Central memory CD8-positive, alpha-beta T cell (primary cell): ENCODE measurements at places on chromosomes 16 and 17.
A peak's percentile ranks its signal among the peaks of the same experiment; 100 is the strongest.

- no peaks in the 10 kb centered on the region for H3K36me3 ChIP-seq
- no peak overlapping the region for H3K4me3 ChIP-seq
- H3K27ac ChIP-seq, result no peak overlapping the region
- no peaks in the 10 kb centered on the region for H3K27me3 ChIP-seq
- H3K4me1 ChIP-seq, result no peaks in the 10 kb centered on the region
- no peak for DNase-seq
Measured at GRCh38 chr17:37067555-37068111, 118.9 kb downstream of the AATF start.

- H3K4me1 ChIP-seq, result peaks cover 15% of the 10 kb centered on the region
- H3K4me3 ChIP-seq, result no peak overlapping the region
- peaks cover 4% of the 10 kb centered on the region for H3K36me3 ChIP-seq
Measured at GRCh38 chr16:66483689-66484452, 56.8 kb downstream of the BEAN1 start.

DNA sequence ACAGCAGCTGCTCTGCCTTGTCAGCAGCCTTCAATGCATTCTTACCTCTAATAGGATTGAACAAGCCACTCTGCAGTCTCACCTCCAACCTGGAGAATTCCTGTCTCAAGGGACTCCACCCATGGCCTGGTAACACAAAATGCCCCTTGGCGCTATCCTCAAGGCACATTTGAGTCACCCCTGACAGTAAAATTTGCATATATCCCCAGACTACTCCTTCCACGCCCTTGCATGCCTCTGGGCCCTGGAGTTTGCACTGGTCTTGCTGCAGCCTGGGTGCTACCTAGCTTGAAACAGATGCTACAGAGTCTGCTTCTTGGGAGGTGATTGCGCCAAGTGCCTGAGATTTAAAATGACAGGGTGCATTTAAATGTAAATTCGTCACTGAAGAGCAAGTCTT is 391.4 kb upstream of the MAF start:
- peaks cover 68% of the 10 kb centered on the region for H3K27me3 ChIP-seq
- no peak for DNase-seq
- no peak overlapping the region for H3K27ac ChIP-seq
- H3K4me3 ChIP-seq, result no peak overlapping the region

- H3K4me3 ChIP-seq, result no peak overlapping the region
- H3K27ac ChIP-seq, result no peak overlapping the region
- H3K4me1 ChIP-seq, result peaks cover 13% of the 10 kb centered on the region
- peaks cover 1% of the 10 kb centered on the region for H3K36me3 ChIP-seq
- DNase-seq, result no peak
- H3K27me3 ChIP-seq, result no peaks in the 10 kb centered on the region
Measured at GRCh38 chr16:2691491-2692248, 9.3 kb downstream of the KCTD5 start.

GRCh38 chr16:19959736-19960135 is 75.1 kb upstream of the GPRC5B start:
- DNase-seq, result no peak
- H3K4me1 ChIP-seq, result no peaks in the 10 kb centered on the region
- no peaks in the 10 kb centered on the region for H3K36me3 ChIP-seq
- peaks cover 19% of the 10 kb centered on the region for H3K27me3 ChIP-seq
- H3K27ac ChIP-seq, result no peak overlapping the region
- no peak overlapping the region for H3K4me3 ChIP-seq

- H3K27ac ChIP-seq, result peak overlapping the region; percentile 80
- H3K36me3 ChIP-seq, result peaks cover 19% of the 10 kb centered on the region
- peak; percentile 50 for DNase-seq
- H3K4me1 ChIP-seq, result peaks cover 69% of the 10 kb centered on the region
Measured at GRCh38 chr17:77373299-77374169, 232.8 kb downstream of the SEC14L1 start.

- no peaks in the 10 kb centered on the region for H3K27me3 ChIP-seq
- DNase-seq, result no peak
- H3K36me3 ChIP-seq, result peaks cover 2% of the 10 kb centered on the region
- no peak overlapping the region for H3K4me3 ChIP-seq
Measured at GRCh38 chr17:66423056-66423955, 120.9 kb downstream of the PRKCA start.

GRCh38 chr16:88208112-88208511 is 174.6 kb upstream of the ZNF469 start:
- no peaks in the 10 kb centered on the region for H3K4me1 ChIP-seq
- no peaks in the 10 kb centered on the region for H3K36me3 ChIP-seq
- H3K27me3 ChIP-seq, result peaks cover 2% of the 10 kb centered on the region

- no peaks in the 10 kb centered on the region for H3K27me3 ChIP-seq
- H3K4me3 ChIP-seq, result no peak overlapping the region
- no peaks in the 10 kb centered on the region for H3K36me3 ChIP-seq
- H3K4me1 ChIP-seq, result no peaks in the 10 kb centered on the region
- H3K27ac ChIP-seq, result no peak overlapping the region
Measured at GRCh38 chr16:6605490-6605889, 727.2 kb upstream of the RBFOX1 start.

DNA sequence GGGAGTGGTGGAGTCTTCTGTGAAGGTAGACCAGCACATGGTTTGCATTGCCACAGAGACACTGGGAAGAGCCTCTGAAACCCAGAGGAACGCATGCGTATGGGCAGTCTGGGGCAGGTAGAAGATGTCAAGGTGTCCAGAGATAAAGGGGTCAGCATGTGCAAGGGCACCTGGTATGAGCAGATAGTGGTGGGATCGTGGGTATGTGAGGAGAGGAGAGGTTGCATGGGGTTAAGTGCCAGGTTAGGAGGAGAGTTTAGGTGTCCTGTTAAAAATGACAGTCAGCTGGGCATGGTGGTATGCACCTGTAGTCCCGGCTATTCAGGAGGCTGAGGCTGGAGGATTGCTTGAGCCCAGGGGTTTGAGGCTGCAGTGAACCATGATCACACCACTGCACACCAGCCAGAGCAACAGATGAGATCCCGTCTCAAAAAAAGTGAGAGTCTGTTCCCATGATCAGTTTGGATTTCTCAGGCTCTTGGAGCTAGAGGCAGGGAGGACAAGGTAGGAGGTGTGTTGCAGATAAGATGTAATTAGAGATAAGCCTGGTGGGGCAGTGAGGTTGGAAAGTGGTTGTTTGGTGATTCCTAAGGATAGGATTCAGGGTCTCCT is 3.0 kb downstream of the PYCARD start:
- DNase-seq, result no peak
- peaks cover 55% of the 10 kb centered on the region for H3K4me1 ChIP-seq
- peaks cover 54% of the 10 kb centered on the region for H3K36me3 ChIP-seq
- H3K27ac ChIP-seq, result peak overlapping the region; percentile 0
- H3K27me3 ChIP-seq, result no peaks in the 10 kb centered on the region

DNA sequence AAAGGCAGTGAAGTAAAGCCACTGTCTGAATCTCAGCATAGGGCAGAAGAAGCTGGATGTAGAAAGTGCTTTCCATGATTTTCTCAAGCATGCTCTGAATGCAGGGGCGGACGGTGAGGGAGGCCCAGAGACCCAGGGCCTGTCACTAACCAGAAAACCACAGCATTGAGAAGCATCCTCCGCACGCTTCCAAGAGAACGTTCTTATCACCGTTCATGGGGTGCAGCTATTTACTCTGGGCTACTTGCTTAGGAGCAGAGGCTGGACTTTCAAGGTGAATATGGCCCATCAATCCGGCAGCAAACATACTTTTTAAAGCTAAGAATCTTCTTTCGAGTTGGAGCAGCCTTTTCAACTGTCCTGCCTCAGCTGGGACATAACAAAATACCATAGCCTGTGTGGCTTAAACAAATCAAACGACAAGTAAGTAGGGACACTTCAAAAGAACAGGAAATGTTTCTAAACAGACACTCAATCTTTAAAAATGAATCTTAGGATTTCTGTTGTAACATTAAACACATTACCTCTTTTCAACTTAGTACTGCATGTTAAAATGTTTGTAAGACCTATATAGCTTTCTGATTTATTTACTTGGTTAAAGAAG is 46.5 kb upstream of the CDRT4 start:
- H3K4me3 ChIP-seq, result no peak overlapping the region
- H3K27ac ChIP-seq, result no peak overlapping the region
- DNase-seq, result no peak
- H3K36me3 ChIP-seq, result peaks cover 6% of the 10 kb centered on the region
- no peaks in the 10 kb centered on the region for H3K27me3 ChIP-seq

GRCh38 chr17:82177761-82178498 is 34.7 kb downstream of the CCDC57 start:
- no peaks in the 10 kb centered on the region for H3K27me3 ChIP-seq
- H3K4me1 ChIP-seq, result no peaks in the 10 kb centered on the region
- no peak overlapping the region for H3K4me3 ChIP-seq

DNA sequence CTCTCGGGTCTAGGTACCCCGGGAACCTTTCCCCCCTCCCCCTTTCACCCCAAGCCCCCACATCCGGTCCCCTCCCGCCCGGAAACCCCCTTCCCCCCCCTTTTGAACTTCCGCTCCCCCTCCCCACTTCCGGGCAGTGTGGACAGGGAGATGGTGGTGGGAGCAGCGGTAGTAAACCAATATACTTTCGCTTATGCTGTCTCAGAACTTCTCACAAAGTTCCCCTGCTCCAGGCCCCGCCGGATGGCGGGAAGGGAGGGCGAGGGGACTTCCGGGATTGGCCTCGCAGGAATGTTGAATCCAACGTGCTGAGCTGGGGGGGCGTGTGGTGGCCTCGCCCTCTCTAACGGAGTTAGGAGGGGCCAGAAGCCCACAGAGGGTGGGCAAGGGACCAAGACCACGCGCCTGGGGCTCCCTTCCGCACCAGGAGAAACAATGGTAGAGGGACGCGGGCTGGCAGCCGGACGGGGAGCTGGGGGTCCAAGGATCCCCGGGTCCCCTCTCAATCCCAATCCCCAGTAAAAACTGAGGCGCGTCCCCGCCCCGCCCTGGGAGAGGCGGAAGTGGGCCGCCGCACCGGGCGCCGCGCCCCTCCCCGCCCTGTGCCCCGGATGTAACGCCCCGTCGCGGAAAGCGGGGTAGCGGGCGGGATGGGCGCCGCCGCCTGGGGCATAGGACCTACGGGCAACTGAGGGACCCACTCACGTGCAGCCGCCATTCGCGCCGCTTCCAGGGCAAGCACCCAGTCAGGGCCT is 742 bp downstream of the PFN1 start:
- H3K27ac ChIP-seq, result peak overlapping the region; percentile 77
- peak overlapping the region; percentile 94 for H3K4me3 ChIP-seq
- peaks cover 57% of the 10 kb centered on the region for H3K36me3 ChIP-seq
- peak; percentile 43 for DNase-seq
- H3K27me3 ChIP-seq, result no peaks in the 10 kb centered on the region

GRCh38 chr17:68172461-68172954 is 75.3 kb upstream of the AMZ2 start:
- H3K27me3 ChIP-seq, result no peaks in the 10 kb centered on the region
- no peak overlapping the region for H3K27ac ChIP-seq
- H3K4me3 ChIP-seq, result no peak overlapping the region

DNA sequence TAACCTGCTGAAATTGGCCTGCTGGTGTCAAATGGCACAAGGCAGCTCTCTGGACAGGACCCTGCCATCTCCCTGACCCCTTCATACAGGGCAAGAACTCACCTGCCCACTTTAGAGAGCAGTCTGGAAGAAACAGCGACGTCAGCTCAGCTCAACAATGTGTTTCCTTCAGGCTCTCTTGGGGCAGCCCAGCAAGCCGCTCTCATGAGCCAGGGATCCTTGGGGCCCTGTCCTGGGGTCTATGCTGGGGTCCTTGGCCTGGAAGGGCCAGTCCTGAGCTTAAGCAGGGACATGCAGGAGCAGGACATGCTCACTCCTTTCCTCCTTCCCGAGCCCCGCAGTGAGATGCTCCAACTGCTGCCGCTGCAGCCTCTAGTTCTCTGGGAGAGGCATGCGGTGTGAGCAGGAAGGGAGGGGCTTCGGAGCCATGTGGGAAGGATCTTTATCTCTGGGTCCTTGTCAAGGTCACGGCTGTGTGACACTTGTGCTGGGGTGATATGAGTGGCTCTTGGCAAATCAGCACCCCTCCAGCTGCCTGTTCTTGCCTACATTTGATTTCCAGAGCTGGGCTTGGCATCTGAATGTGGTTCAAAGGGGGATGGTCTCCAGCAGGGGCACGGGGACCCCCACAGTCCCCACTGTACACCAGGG is 3.4 kb downstream of the C1QTNF1 start:
- no peak overlapping the region for H3K27ac ChIP-seq
- H3K36me3 ChIP-seq, result no peaks in the 10 kb centered on the region
- no peak for DNase-seq
- peaks cover 10% of the 10 kb centered on the region for H3K4me1 ChIP-seq
- H3K27me3 ChIP-seq, result peaks cover 83% of the 10 kb centered on the region
- no peak overlapping the region for H3K4me3 ChIP-seq

DNA sequence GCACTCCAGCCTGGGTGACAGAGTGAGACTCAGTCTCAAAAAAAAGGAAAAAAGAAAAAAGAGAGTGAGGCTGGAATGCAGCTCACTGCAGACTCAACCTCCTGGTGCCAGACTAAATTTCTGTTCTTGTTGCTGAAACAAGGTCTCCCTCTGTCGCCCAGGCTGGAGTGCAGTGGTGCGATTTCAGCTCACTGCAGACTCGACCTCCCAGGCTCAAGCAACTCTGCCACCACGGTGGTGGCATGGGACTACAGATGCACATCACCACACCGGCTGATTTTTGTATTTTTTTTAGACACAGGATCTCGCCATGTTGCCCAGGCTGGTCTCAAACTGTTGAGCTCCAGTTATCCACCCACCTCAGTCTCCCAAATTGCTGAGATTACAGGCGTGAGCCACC is 34.6 kb downstream of the TRIM25 start:
- no peaks in the 10 kb centered on the region for H3K36me3 ChIP-seq
- no peaks in the 10 kb centered on the region for H3K4me1 ChIP-seq
- H3K27ac ChIP-seq, result no peak overlapping the region
- no peak for DNase-seq

- peaks cover 12% of the 10 kb centered on the region for H3K4me1 ChIP-seq
- no peak overlapping the region for H3K4me3 ChIP-seq
- H3K27me3 ChIP-seq, result no peaks in the 10 kb centered on the region
- no peak for DNase-seq
- H3K36me3 ChIP-seq, result peaks cover 10% of the 10 kb centered on the region
- peak overlapping the region; percentile 55 for H3K27ac ChIP-seq
Measured at GRCh38 chr17:78661093-78661770, 84.0 kb upstream of the DNAH17 start.

GRCh38 chr16:2471016-2471652 is at the start of gene NTN3:
NTN3 (plus strand) TSS chr16:2471297; CDS start chr16:2471702, 405 bp downstream.
- DNase-seq, result no peak
- peaks cover 9% of the 10 kb centered on the region for H3K4me1 ChIP-seq
- H3K4me3 ChIP-seq, result no peak within 1 kb of the TSS
- H3K36me3 ChIP-seq, result peaks cover 1% of the 10 kb centered on the region

DNA sequence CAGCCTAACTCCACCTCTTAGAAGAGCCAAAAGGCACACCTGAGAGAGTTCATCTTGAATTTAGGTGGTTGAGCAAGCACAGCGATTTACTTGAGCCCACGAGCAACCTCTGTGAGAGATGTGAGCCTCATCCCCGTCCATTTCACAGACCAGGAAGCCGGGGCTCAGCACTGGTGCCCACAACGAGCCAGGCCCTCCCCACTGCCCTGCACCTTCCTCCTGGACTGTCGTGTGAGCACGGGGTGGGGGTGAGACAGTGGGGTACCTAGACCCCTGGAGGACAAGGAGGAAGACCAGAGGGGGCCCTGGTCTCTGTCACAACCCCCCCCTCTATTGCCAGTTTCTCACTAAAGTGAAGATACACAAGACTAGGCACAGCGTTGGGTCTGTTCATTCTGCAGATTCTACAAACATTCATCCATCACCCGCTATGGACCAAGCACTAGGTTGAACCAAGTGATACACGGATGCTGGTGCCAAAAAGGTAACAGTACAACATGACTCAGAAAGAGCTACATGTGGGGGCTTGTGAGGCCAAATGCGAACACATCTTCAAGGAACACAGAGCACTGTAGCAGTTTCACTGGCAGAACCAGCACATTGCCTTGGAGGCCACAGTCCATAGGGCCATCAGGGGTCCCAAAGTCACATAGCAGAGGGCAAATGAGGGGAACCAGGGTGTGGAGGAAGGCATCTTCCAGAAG is 231.9 kb downstream of the PARN start:
- peaks cover 6% of the 10 kb centered on the region for H3K27me3 ChIP-seq
- DNase-seq, result no peak
- peaks cover 1% of the 10 kb centered on the region for H3K36me3 ChIP-seq
- no peak overlapping the region for H3K4me3 ChIP-seq
